ENCODE measurements at places on chromosomes 3 and 15. TPM values are rescaled to one million over a fixed set of nuclear protein-coding genes. Genes with fewer than 3 reads are reported as not detected.

The DPPA4 gene
- 0.98 TPM for total RNA-seq

The RPP25 gene
- total RNA-seq = 4.2 TPM

The CHDH gene
- 1.2 TPM for total RNA-seq

The STX19 gene
- not detected for total RNA-seq

The NOX5 gene
- total RNA-seq = not detected

The GPR171 gene
- total RNA-seq = not detected

The XCR1 gene
- total RNA-seq = not detected

The FGF12 gene
- total RNA-seq = 103 TPM

The TLE3 gene
- total RNA-seq = 104 TPM

The SERPINI2 gene
- total RNA-seq = 0.74 TPM

The USP13 gene
- total RNA-seq = 11.1 TPM

The DAZL gene
- not detected for total RNA-seq

The C3orf49 gene
- total RNA-seq = not detected

The METTL6 gene
- 56.3 TPM for total RNA-seq

The PPP1R14D gene
- total RNA-seq = not detected

The PCSK6 gene
- total RNA-seq = 11.8 TPM

The ZBTB20 gene
- total RNA-seq = 65.2 TPM

The PLSCR2 gene
- total RNA-seq = not detected

The ALS2CL gene
- total RNA-seq = 1.5 TPM

The PYGO1 gene
- 42.5 TPM for total RNA-seq

The GRAMD2A gene
- 0.49 TPM for total RNA-seq

The ATP1B3 gene
- 34.9 TPM for total RNA-seq

The TIGIT gene
- under 0.01 TPM for total RNA-seq

The CCR9 gene
- total RNA-seq = not detected

The FRMD5 gene
- total RNA-seq = 19.7 TPM

The CNTN3 gene
- total RNA-seq = 28.3 TPM

The PAQR5 gene
- total RNA-seq = 1.5 TPM

The FHIT gene
- total RNA-seq = 2.0 TPM

The SOX14 gene
- total RNA-seq = not detected

The CAND2 gene
- 10.6 TPM for total RNA-seq

The GP5 gene
- total RNA-seq = under 0.01 TPM

The CKMT1B gene
- total RNA-seq = 6.9 TPM

The DBR1 gene
- 22.6 TPM for total RNA-seq

The ABI3BP gene
- total RNA-seq = 3.0 TPM

The MEGF11 gene
- total RNA-seq = 5.2 TPM

The PLS1 gene
- total RNA-seq = 1.5 TPM

The MCTP2 gene
- 0.74 TPM for total RNA-seq

The SLC25A20 gene
- 8.6 TPM for total RNA-seq

The GOLGB1 gene
- total RNA-seq = 34.9 TPM

The C2CD4B gene
- total RNA-seq = 1.2 TPM

The SNX22 gene
- 4.2 TPM for total RNA-seq

The ZMAT3 gene
- 10.8 TPM for total RNA-seq

The TEX55 gene
- not detected for total RNA-seq

The BBS4 gene
- 20.4 TPM for total RNA-seq

The USP8 gene
- total RNA-seq = 25.6 TPM

The CCDC33 gene
- total RNA-seq = 0.25 TPM

The SHF gene
- 46.7 TPM for total RNA-seq

The MUC20 gene
- total RNA-seq = 2.5 TPM

The GP9 gene
- total RNA-seq = 0.25 TPM

The SIN3A gene
- total RNA-seq = 30.2 TPM

The PTX3 gene
- total RNA-seq = 14.0 TPM

The IL17RB gene
- 2.2 TPM for total RNA-seq

The PRTG gene
- 4.9 TPM for total RNA-seq

The CCDC12 gene
- total RNA-seq = 14.3 TPM

The FMN1 gene
- total RNA-seq = 1.5 TPM

The GOLGA8Q gene
- 0.25 TPM for total RNA-seq
